ENCODE measurements at places on chromosomes 16 and 17.
A peak's percentile ranks its signal among the peaks of the same experiment; 100 is the strongest.

GRCh38 chr16:17635183-17635582 lies 164.4 kb upstream of the XYLT1 start:
- no peak for DNase-seq

DNA sequence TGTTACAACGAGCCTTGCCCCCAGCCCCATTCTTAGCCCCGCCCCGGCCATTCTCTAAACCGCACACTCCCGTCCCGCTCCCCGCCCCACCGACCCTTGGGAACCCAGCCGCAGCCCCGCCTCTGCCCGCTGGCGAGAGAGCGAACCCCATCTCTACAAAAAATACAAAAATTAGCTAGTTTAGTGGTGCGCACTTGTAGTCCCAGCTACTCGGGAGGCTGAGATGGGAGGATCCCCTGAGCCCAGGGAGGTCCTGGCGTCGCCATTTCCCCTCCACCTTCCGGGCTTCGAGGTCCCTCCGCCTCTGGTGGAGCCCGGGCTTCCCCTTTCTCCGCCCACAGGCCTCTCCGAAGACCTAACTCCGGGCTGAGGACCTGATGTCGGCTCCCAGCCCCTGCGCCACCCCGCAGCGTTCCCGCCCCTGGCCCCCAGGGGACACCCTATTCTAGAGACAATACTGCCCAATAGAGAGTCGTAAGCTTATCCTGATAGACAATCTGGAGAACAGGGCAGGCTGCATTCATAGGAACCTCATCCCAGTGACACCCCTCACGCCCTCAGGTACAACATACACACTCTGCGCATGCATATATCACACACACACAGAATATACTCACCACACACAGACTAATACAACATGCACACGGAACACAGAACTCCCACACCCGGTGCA lies 480 bp upstream of the PROCA1 start:
- peak; percentile 68 for DNase-seq

DNA sequence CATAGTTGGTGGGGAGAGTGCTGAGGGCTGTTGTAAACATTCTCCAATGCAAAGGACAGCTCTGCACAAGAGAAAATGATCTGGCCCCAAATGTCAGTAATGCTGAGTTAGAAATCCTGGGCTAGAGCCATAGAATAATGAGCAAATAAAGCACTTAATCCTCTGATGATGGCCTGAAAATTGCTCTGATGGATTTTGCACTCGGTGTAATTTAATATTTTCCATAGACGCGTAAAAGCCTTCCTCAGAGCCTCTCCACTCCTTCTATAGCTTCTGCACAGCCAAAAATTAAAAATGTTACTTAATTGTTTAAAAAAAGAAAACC lies 23.7 kb downstream of the FAM20A start:
- no peak for DNase-seq

DNA sequence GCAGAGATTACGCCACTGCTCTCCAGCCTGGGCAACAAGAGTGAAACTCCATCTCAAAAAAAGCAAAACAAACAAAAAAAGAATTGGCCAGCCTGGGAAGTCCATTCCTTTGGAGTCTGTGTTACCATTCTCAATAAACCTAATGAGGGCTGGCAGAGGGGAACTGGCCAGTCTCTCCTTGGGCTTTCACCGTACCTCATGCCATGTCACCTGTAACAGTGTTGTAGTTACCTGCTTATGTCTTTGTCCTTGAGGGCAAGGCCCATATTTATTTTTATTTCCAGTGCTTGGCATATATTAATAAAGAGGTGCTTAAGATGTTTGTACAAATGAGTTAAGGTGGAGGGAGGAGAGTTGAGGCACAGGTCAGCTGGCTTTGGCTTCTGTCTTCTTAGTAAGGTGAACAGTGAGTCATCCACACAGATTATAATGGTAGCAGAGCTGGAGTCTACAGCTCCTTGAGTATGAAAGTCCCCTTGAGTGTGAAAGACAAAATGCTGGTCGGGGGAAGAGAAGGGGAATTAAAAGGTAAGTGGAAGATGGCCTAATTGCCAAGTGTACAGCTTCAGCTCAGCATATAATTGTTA lies 8.4 kb downstream of the C1QBP start:
- no peak for DNase-seq

- DNase-seq = no peak
These were observed 12.5 kb downstream of the EPN2 start for GRCh38 chr17:19249681-19250080.

- DNase-seq = no peak
These were observed 7.3 kb downstream of the DUSP3 start for GRCh38 chr17:43771463-43771862.

DNA sequence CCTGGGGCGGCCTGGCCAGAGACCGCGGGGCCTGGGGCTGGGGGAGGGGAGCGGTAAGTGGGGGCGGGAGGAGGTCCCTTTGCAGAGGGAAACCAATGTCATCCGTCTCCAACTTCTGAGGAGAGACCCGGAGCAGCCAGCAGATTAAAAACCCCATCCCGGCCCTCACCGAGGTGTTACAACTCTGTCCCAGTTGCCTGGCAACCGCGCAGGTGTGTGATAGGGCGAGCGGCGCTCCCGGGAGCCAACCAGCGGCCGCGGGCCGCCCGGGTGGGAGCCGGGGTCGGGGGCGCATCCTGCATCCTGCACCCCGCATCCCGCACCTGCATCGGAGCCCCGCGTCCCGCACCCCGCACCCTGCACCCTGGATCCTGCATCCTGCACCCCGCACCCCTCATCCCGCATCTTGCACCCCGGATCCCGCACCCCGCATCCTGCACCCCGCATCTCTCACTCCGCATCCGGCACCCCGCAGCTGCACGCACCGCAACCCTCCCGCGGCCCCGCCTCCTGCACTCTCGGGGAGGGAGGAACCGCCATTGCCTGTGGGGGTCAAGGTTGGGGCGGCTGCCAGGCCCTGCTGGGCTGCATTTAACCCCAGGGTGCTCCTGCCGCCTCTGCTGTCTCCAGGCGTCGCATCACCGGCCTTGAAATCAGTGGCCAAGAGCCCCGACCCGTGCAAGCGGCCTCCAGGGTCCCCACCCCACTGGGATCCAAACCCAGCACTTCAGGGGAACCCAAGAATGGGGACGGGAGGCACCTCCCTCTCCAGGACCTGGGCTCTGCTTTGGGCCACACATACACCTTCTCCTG lies 47.3 kb downstream of the RTN4RL1 start:
- DNase-seq = no peak

DNA sequence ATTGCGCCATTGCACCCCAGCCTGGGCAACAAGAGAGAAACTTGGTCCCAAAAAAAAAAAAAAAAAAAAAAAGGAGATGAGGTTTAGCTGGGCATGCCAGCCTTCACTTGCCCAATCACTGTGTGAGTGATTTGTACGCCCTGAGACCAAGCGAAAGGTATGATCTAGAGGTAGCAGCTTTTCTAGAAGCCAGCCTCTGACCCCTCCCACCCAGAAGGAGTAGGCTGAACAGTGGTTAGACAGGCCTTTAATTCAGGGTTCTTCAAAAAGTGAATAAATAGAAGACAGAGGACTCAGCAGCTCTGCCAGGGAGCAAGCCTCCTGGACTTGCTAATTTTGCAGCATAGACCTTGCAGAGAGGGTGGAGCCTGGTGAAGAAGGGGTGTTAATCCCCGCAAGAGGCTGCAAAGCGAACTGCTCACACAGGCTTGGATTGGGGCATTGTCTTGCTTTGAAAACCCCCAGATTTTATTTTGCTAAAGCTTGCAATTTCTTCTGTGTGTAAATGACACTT lies 7.1 kb upstream of the CYTH1 start:
- no peak for DNase-seq

DNA sequence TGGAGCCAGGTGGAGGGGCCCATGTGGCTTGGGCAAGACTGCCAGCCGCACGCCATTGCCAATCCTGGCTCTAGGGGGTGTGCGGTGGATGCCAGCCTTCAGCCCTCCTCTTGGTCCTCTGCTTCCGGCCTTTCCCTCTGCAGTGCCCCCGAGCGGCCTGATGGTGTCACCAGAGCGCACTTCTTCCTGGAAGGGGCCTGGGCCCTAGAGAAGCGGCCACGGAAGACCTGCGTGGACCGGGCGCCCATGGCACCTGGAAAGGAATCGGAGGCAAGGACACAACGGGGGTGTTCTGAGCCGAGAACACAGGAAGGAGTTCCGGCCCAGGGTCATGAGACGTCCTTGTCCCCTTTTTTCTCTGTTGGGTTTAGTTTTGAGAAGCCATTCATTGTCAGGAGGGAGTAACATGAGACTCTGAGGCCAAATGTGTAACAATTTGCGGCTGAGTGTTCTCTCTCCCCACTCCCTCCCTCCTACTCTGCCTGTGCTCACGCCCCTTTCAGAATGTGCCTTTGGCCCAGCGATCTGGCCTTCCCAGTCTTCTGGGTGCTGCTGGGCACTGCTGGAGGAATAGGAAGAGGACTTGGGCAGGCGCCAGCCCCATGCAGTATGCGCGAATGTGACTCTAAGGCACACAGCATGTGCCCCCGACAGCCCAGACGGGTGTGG lies 92.8 kb downstream of the IRX3 start:
- no peak for DNase-seq

DNA sequence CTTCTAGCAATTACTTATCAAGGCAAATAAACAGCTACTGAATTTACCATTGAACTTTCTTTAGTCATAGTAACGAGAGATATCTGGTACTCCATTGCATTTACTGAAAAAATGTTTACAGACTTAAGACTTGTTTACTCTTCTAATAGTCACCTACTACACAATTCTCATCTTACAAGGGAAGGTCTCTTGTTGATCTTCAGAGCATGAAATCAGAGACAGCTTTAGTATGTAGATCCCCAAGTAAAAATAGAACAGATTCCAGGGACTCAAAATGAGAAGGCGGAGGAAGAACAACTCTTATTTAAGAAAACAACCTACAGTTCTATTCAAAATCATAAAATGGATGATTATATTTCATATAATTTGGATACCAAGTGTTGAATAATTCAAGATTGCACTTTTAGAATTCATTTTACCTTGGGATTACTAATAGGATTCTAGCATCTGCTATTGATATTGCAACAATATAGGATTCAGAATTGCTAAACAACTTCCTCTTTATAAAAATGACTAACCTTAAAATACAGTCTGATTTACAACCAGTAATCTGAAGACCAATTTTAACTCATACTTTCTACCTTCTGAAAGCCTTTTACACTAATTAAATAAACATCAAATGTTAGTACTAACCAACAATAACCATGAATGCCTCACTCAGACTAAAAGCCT lies 20.8 kb downstream of the UBE2G1 start:
- DNase-seq = no peak

DNA sequence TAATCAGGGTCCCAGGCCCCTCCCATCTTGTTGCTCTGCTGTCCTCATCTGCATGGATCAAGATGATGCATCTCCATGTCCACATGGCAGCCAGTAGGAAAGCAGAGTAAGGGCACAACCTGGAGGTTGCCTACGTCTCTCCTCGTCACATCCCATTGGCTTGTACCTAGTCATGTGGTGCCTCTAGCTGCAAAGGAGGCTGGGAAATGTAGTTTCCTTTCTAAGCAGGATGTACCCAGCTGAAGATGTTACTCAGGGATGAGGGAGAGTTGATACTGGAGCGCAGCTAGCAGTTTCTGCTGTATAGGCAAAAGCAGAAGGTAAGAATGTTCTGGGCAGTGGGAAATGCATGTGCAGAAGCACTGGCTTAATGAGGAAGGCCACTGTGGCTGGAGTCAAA lies 20.8 kb downstream of the ABCC1 start:
- no peak for DNase-seq

DNA sequence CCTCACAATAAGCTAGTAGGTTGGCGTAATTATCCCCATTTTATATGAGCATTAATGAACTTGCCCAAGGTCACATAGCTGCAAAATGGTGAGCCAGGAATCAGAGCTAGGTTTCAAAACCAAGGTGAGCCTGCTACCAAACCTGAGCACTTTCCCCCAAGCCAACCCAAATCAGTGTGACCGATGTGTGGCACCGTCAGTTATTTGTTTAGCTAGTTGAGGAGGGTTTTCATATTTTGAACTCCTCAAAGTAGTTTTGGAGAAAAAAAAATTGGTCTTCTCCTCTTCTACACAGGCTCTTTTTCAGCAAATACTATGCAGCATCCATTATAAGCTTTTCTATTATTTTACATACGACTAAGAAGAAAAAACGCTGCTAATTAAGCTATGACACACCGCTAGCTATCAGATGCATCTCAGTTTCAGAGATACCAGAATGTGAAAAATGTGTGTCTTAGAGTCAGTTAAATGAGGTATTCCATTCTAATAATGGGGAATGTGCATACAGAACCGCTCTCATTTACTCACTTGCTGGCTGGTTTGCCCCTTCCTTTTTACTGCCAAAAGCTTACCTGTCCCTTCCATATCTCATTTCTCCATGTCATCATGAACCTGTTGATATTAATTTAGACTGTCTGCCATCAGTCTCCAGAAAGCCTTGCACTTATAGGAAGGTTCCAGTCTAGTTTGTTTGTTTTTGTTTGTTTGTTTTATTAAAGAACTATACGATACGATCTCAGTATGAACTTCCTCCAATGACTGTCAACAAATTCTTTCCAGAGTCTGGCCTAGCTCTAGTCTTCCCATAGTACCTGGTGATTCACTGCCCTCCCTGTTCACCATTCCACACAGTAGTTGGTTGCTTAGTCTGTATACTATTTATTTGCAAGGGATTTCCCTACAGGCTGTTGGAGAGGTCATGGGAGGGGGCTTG lies 2.2 kb upstream of the TBX4 start:
- DNase-seq = no peak

DNA sequence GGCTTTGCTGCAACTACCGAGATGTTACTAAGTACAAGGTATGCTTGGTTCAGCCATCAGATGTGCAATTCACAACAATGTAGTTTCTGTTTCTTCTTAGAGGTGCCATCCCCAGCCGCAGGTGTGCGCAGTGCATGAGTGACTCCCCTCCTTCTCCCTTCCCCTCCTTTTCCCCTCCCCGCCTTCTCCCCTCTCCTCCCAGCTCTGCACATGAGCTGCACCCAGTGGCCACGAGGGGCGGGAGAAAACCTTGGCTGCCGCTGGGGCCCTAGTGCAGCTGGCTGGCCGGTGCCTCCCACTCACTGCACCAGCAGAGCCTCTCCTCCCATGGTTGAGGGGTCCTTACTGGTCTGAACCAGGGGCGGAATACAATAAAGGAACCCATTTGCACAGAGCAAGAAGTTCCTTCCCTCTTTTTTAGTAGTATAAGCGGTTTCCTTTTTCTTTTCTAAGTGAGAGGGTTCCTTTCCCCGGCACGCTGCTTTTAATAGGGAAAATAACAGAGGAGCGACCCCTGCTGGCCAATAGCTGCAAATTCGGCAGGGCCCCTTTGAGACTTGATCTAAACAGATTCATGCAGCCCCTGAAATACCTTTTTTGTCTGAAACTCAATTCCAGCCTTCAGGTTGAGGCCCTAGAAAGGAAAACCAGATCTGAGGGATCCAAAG lies 7.8 kb upstream of the CCL15 start:
- DNase-seq = no peak
